ENCODE measurements at places on chromosomes 1 and 21.

GRCh38 chr21:31397939-31398338, 53.9 kb upstream of the TIAM1 start:
- DNase-seq, result no peak

GRCh38 chr1:32426489-32427255, 32.4 kb upstream of the BSDC1 start:
- DNase-seq, result no peak

DNA sequence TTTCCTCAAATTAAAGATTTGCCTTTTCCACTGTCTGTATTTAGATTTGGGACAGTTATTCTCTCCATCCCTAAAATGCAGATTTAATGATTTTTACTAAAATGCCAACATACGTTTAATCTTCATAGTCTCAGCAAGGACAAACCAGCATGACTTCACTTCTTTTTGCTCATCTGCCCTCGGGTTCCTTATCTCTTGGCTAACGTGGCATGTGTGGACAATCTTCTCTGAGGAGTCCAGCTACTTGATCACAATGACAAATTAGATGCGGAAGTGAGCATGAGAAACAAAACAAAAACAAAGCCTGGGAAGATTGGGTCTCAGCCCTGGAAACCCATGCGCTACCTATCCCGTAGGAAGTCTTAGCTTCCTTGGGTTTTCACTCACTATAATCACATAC, 1.0 kb downstream of the MRAP start:
- DNase-seq, result no peak

- no peak for DNase-seq
Measured at GRCh38 chr1:84737590-84737989, 47.3 kb upstream of the SSX2IP start.

DNA sequence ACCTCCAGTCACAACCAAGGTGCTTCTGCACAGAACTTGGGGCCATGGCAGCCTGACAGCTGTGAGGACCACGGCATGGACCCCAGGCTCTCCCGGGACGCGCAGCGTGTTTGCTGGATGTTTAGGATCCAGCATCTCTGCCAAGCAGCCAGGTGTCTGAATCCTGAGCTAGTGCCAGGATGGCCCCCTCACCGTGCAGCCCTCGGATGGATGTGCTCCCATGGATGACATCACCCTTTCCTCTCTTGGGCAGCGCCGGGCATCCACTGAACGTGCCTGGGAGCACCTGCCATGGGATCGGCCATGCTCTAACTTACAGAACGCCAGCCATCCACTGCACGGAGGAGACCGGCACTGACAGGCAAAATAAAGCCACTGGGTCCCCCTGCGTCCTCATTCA, 53.9 kb downstream of the PRDM15 start:
- no peak for DNase-seq

- DNase-seq, result no peak
Measured at GRCh38 chr1:42935313-42935895, 23.3 kb downstream of the SLC2A1 start.

Data from fibroblast of skin of abdomen (primary cell).